Stimulated activated CD4-positive, alpha-beta T cell treated with anti-CD3 and anti-CD28 coated beads, Interleukin-4, amount 100 ng/mL, for 1 hour (primary cell): ENCODE measurements at places on chromosomes 7 and 10.
A peak's percentile ranks its signal among the peaks of the same experiment; 100 is the strongest.

GRCh38 chr10:72085864-72086465 lies 2.4 kb downstream of the SPOCK2 start:
- no peak for DNase-seq

DNA sequence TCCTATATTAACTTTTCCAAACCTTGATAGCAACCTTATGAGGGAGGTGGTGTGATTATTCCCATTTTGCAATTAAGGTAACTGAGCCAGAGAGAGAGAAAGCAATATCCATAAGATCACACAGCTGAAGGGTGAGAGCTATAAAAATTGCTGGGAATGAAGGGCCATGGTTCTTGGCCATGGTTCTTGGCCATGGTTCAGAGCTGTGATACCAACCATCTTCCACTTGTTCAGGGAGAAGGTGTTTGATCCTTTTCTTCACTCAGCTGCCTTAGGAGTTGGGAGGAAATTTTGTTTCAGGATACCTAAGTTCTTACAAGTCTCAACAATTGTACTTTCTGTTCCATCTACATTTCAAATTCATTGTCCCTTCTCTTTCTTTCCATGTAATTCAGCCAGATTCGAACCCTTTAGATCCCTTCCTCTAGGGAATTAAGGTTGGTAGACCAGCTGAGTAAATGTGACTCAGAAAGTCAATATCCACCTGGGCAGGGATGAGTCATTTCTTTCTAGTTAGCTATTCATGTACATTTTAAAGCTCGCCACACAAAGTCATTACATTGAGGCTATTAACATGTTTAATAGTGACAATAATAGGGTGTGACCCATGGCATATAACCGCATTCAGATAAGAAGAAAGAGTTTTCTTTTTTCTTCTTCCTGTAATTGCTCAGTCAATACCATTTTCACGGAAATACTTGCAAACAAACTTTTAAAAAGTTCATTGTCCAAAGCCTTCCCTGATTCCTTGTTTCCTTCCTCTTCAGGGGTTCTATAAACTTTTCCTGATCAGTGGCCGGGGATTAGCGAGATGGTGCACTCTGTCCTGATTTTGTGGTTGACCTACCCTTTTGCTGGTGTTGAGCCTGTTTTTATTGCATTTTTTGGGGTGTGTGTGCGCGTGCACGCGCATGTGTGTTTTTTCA lies 143.4 kb downstream of the TCF7L2 start:
- DNase-seq: no peak

DNA sequence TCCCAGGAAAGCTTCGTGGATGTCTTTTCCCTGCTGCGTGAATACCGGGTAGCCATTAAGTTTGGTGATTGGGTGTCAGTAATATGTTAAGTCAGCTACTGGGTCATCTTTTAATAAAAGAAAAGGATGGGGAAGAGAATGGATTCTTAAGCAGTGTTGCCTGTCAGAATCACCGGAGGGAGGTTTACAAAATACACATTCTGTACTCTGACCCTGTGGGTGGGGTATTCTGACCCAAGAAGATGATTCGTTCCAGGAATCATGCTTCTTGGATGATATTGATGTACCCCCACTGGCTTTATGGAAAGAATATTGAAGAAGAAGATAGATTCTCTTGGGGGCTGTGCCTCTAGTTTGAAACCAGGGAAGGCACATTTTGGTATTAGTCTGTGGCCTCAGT lies 18.3 kb downstream of the SGPL1 start:
- DNase-seq: no peak

- no peak for DNase-seq
Observed at GRCh38 chr10:12489806-12490205, 140.5 kb downstream of the CAMK1D start.

GRCh38 chr7:36338256-36338655 lies 51.4 kb upstream of the ANLN start:
- DNase-seq: no peak

DNA sequence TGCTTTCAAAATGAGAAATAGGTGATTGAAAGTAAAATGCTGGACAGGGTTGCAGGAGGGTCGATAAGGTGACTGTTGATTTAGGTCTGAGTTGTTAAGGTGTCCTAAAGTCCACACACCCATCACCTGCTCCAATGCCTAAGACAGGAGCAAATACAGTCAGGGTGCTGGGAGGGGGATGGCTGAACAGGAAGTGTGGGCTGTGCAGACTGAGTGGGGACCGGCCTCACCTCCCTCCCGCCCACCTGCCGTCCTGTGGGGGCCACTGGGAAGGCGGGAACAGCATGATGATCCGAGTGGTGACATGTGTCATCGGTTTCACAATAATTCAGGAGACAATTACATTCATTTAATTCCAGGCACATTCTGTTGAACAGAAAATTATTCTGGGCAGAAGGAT lies 260.8 kb downstream of the DNAJB6 start:
- no peak for DNase-seq

- DNase-seq: no peak
Observed at GRCh38 chr10:25441270-25441669, 266.5 kb downstream of the GPR158 start.

DNA sequence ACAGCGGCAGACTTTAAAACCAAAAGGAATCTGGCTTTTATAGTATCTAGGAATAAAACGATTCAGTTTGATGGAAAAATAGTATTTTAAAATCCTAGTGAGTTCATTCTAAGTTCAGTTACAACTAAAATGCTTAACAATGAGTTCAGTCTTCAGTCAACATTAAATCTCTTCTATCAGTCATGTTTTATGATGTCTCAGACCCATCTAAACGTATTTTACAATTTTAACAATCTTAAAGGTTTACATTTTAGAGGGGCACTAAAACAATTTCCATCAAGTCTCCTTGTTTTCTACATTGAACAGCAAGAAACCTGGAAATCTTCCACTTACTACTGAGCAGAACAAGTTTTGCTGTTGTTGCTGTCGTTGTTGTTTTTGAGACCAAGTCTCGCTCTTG lies 10.0 kb downstream of the SVOPL start:
- no peak for DNase-seq

DNA sequence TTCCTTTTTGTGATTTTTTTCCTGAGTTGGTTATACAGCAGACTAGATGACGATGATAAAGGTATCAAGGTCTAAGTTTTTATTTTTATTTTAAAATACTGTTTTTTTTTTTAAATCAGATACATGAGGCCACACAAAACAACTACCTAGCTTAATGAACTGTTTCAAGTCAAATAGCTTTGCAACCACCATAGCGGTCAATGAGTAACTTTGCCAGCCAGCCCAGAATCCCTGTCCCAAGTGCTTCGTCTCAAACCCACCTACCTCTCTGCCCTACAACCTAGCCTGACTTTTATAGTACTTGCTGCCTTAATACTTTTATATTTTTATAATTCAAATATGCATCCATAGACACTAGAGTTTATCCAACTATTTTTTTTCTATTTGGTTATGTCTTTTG lies 676.5 kb downstream of the NRG3 start:
- no peak for DNase-seq

- DNase-seq: no peak
Observed at GRCh38 chr7:133742709-133743538, 384.2 kb upstream of the LRGUK start.

DNA sequence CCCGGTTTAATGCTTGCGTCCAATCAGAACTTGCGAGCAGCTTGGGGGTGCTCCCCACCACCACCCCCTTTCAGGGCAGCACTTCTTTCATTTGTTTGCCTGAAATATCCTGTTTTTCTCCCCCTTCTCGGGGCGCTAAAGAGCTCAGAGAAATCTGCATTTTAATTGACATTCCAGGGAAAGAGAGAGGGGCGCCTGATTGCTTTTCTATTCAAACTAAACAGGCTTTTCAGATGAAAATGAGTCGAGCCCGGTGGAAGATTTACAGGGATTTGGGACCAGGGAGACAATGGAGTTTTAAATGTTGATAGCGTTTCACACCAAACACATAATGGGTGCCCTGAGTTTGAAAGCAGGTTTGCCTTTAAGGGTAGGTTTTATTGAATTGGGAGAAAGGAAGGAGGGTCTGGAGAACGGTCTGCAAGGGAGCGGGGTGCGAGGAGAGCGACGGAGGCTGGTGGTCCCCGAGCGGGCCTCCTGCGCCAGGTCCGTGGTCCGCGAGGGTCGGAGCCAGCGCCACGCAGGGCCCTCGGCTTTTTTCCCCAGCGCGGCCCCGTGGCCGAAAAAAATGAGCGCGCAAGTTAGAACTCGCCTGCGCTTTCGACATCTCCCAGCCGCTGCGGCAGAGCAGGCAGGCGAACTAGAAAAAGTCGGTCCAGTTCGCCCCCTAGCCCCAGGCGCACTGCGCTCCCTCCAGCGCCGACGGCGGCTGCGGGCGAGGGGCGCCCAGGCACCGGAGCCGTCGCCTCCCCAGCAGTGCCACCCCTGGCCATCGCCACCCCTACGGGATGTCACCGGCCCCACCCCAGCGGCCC lies 1.3 kb downstream of the FGFR2 start:
- DNase-seq: no peak

DNA sequence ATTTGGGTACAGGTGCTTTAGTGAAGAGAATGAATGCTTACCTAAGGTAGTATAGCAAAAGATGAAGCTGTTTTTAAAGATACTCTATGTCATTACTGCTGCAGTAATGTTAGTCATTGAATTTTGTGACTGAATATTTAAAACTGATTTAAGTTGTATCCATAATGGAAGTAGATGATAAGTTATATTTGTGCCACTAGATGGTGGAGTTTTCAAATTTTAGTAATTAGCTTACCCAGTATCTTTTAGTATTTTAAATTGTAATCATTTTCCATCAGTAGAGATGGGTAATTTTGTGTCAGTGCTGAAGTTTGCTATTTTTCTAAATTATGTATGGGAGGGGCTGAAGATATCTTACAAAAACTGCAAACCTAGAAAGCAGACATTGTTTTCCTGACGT lies 25.2 kb downstream of the HBP1 start:
- no peak for DNase-seq

GRCh38 chr7:135095450-135095849 lies 52.4 kb upstream of the TMEM140 start:
- DNase-seq: no peak

DNA sequence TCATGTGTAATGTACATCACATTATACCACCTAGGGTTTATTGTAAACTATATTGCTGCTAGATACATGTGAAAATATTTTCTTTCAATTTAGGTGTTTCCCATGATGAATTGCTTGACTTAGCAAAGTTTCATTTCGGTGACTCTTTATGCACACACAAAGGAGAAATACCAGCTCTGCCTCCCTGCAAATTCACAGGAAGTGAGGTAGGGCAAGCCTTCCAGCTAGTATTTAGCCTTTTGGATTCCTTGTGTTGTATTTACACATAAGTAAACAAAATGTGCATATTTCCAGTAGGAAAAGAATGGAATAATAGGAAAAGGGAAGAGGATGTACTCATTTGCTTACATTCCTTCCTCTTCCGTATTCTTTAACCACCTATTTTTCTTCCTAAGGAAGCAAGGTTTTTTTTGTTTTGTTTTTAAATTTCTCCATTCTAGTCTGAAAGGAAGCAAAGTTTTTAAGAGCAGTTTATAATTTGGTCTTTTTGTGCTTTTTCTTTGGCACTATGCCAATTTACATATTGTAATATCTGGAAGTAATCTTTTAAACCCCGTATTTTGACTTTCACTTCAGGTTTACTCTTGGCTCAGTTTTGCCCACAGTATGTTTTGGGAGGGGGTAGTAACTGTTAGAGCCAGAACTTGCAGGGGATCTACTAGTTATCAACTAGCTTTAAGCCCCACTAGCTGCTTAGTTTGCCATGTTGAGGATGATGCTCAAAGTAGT lies 10.4 kb downstream of the PMPCB start:
- DNase-seq: no peak

DNA sequence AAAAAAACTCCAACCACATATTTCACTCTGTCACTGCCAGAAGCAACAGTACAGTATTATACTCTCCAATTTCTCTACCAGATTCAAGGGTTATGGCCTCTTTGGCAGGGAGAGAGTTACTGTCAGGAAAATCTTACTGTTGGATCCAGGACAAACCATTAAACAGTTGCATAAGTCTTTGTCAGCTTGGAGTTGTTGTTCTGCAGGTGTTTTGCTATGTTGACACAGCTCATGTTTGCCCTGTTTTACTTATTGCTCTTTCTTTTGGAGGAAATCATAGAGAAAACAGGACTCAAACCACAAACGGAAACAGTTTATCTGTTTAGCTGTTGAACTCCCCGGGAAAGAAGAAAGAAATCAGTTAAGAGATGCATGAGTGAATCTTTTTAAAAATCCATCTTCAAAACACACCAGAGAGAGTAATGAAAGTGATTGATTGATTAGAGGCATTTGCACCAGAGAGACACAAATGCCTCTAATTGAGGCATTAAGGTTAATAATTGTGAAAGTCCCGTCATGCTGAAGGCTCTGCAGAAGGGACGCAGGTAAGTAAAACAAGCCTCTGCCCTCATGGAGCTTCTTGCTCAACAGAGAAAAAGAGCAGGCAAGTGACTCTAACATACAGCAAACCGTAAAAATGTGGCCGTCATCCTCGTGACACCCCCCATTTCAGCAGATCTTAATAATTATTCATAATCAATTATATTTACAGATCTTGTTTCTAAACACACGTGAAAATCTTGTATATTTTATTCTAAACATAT lies 38.7 kb upstream of the ARHGAP21 start:
- DNase-seq: no peak

GRCh38 chr10:126392469-126392868 lies 4.2 kb upstream of the ADAM12 start:
- no peak for DNase-seq

GRCh38 chr10:29959586-29959985 lies 99.8 kb downstream of the JCAD start:
- no peak for DNase-seq

GRCh38 chr10:15859906-15860691 lies at the start of gene MINDY3:
Gene MINDY3, minus strand, starts transcription at chr10:15860507. Its CDS starts 208 bp downstream, at chr10:15860299.
- DNase-seq: peak; percentile 80

- peak; percentile 59 for DNase-seq
Observed at GRCh38 chr10:35127289-35127891, 744 bp downstream of the CREM start.

- DNase-seq: no peak
Observed at GRCh38 chr7:35437619-35438275, 183.8 kb upstream of the TBX20 start.

DNA sequence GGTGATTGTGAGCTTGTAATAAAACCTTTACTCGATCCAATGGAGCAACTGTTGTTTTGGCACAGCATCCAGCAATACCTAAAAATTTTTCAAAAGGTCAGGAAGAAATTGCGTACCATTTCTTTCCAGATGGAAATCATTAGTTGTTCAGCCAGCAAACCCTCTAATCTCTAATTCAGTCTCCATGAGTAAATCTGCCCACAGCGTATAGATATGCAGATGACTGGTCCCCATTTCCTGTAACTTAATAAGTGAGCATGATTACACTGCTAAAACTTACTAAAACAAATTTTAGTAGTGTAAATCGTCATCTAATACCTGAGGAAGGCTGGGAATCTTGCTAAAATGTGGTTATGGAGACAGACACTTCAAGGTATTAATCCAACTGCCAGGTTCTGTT lies 10.6 kb downstream of the SLC25A16 start:
- no peak for DNase-seq

DNA sequence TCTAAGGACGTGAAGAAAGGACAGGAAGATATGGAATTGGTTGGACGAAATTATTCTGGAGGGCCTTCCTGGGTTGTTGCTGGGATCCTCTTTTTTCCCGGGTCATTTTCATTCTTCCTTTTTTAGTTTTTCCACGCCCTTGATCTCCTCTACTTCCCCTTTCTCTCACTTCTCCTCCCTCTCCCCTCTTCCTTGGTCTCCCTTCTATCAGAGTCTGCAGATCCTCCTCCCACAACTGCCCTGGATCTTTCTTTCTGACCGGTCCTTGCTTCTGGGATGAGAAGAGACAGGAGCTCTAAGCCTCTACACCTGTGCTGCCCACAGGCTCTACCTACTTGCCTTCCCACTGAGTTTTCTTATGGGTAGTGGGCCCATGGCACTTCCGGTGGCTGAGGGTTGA lies 103.7 kb upstream of the RELN start:
- no peak for DNase-seq

- DNase-seq: no peak
Observed at GRCh38 chr7:37196676-37197075, 252.0 kb downstream of the ELMO1 start.
